Heart right ventricle (tissue), 16 donors: ENCODE measurements at places on chromosomes 16 and 17.

- peak; percentile 62 for DNase-seq
These were observed 32.9 kb downstream of the KSR1 start for GRCh38 chr17:27489045-27489715.

GRCh38 chr17:67435122-67435521 is 58.0 kb downstream of the PITPNC1 start:
- no peak for DNase-seq

DNA sequence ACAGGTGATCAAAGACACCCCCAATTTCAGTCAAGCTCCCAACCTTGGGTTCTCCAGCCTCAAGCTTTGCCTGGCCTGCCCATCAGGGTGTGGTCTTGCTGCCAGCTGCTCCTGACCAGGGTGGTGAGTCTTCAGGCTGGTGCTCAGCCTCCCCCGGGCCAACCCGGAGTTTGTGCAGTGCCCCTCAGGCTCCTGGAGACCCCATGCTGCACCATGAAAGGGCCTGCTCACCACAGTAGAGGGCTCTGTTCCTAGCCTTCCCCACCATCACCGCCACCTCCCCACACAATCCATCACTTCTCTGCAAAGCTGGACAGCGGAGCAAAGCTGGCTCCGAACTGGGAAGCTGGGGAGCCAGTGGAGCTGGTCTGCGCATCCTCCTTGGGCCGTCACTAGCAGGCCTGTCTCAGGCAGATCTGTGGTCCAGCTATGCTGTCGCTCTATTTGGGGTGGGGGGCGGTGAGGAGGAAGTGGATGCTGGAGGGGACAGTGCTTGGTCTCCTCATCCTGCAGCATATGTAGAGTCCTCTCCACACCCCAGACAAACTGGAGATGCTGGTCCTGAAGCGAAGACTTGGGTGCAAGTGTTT is 88.5 kb upstream of the RPL38 start:
- no peak for DNase-seq

DNA sequence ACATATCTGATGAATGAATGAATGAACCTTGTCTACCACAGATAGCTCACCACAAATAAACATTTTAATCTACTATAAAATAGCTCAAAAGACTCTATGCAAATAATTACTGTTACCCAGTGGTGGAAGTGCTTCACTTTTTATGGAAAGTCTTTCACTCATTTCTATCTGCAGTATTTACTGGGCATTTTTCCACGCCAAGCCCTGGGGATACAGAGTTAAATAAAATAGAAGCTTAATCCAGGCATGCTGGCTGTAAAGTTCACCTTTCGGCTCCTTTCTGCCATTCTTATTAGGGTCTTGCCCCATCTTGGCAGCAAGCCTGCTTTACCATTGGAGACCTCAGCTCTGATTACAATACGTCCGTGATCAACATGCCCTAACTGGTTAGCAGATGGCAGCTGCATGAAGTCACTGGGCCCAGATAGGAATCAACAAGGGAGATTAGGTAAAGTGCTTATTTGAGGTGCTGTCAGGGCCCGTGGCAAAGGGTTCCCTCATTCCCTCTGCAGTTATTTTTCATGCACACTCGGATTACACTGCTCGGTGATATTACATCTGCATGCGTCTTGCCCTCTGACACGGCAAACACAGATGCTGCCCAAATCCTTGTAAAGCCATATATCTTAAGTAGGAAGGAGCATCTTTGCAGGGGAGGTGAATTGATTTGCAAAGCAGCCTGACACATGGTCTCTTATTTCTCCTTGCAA is 648.9 kb downstream of the WWOX start:
- no peak for DNase-seq

DNA sequence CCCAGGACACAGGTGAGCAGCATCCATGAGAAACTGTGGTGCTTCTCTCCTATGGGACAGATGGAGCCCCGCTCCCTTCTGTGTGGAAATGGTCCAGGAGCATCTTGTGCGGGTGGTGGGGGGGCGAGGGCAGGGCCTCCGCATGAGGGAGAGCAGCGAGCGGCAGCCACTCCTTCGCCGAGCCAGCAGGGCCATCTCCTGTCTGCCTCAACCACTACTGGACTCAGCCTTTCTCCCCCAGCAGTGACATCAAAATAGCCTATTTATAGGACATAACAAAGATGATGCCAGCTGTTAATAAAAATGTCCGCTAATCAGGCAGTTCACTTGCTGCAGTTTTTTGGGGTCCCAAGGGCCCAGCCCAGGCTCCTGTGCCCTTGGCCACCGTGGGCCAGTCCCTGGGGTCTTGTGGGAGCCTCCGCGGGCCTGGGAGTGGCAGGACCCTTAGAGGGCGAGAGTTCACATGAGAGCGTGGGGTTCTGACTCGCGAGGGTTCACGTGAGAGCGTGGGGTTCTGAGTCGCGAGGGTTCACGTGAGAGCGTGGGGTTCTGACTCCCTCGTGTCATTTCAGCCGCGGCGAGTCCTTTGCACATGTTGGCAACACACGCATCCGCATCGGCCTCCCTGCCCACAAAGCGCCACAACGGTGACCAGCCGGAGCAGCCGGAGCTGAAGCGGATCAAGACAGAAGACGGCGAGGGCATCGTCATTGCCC is 47.4 kb downstream of the WDR45B start:
- no peak for DNase-seq

- DNase-seq = no peak
These were observed 63.4 kb downstream of the CLEC16A start for GRCh38 chr16:11007714-11008280.

DNA sequence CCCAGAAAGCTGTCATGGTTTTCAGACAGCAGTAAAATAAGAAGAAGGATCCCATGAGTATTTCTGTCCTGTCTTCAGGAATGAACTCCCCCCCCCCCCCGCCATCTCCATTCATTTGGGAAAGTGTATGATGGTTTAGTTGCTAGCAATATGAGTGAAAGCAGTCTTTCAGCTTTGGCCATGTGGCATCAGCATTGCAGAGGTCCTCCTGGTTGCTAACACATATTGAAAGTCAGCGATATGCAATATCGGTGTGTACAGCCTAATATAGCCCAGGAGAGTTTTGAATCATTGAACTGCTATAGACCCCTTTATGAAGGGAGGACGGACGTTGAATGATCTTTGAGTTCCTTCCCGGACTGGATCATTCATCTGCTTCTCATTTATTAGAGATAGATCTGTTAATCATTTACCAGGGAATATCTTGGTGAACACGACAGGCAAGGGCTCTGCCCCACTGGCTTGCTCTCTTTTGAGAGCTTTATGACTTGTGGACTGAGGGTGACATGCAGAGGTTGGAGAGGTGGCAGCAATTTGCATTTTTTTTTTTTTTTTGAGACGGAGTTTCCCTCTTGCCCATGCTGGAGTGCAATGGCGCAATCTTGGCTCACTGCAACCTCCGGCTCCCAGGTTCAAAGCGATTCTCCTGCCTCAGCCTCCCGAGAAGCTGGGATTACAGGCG is 25.2 kb downstream of the DEF8 start:
- no peak for DNase-seq

GRCh38 chr17:61000911-61001310 is 323.3 kb downstream of the BCAS3 start:
- DNase-seq = no peak

- no peak for DNase-seq
These were observed 156.4 kb downstream of the ZNF18 start for GRCh38 chr17:11840831-11841230.

GRCh38 chr16:81558444-81559175 is 114.0 kb downstream of the CMIP start:
- DNase-seq = no peak

- DNase-seq = no peak
These were observed at the start of gene IL17C for GRCh38 chr16:88638323-88639230. IL17C (plus strand) TSS chr16:88638572; CDS start chr16:88638642, 70 bp downstream.

GRCh38 chr16:1089439-1089821 is 6.6 kb downstream of the C1QTNF8 start:
- DNase-seq = no peak

DNA sequence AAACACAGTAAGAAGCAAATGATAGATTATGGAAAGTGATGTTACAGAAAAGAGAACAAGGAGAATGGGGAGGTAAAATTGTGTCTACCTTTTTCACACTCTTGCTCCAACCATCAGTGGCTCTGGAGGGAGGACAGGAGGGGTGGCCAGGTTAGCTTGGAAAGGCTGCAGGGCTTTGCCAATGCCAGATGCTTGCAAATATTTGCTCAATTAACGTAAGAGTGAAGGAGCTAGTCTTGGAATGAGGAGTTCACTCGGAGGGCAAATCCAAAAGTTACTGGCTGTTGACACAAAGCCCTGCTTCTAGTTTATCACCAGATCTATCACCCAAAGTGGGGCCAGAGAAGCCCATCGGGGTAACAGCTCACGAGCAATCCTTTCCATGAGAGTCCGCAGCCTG is 7.4 kb upstream of the TNRC6C start:
- no peak for DNase-seq

DNA sequence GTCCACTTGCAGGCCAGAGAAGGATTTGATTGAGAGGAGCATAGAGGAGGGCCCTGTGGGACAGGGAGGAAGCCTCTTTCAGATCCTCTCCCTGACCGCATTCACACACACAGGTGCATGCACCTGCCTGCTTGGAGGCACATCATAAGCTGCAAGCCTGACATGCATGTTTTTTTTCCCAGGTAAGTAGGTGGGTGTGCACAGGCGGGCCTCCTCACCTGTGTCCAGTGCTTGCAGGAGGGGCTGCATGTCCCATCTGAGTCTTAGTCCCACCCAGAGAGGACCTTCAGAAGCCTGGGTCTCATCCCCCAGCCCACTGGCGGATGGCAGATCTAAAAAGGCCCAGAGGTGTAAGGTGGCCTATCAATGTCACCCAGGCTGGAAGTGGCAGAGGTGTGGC is 130.8 kb downstream of the TMEM132E start:
- no peak for DNase-seq

- DNase-seq = no peak
These were observed 45.8 kb downstream of the RPA1 start for GRCh38 chr17:1875597-1875996.

GRCh38 chr16:55539049-55539448 is 27.4 kb upstream of the CAPNS2 start:
- DNase-seq = no peak

DNA sequence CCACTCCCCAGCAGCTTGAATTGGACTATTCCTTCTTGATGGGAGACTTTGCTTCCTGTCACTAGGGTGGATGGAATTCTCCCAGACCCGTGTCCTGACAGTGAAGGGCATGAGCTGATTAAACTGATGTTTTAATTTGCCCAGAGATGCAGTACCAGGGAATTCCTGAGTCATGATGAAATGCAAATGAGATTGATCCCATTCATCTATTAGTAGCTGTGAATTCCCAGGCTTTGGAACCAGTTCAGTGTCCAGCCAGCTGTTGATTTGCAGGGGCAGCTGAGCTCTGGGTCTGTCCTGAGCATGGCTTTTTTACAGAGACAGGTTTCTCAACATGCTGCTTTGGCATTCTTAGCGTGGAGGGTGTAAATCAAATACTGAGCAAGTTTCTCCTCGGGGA is 157.9 kb downstream of the PITPNC1 start:
- no peak for DNase-seq

- DNase-seq = no peak
These were observed 10.5 kb upstream of the TEKT3 start for GRCh38 chr17:15351925-15352324.

GRCh38 chr17:18167421-18167820 is 16.2 kb upstream of the ALKBH5 start:
- DNase-seq = no peak

DNA sequence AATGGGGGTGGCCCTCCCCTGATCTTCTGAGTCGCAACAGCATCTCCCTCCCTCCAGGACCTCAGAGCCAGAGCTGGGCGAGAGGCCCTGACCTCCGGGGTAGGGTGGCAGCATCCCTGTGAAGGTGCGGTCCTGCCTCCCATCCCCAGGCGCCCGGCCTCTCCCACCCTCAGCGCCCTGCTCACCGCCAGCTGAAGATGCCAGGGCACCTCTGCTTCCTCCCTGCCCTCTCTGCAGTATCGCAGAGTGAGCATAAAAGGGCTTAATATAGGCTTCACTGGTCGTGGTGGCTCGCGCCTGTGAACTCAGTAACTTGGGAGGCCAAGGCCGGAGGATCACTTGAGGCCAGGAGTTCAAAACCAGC is 10.7 kb upstream of the MPP2 start:
- no peak for DNase-seq

DNA sequence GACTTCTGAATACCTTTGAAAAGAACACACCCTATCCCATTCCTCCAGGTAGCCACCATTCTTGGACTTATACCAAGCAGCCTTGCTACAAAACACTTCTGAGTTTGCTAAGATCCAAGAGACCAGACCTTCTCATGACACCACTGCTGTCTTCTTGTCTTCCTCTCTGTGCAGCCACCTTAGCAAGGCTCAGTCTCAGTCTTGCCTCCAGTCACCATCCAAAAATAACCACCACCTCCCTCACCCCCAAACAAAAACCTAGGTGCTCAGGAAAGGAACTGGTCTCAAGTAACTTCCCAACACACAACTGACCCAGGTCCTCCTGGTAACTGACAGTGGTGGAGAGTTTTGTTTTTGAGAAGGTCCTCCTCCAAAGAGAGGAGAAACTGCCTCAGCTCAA is 90.9 kb upstream of the CORO6 start:
- DNase-seq = no peak

- DNase-seq = no peak
These were observed 31.7 kb upstream of the TAOK1 start for GRCh38 chr17:29358416-29358815.

DNA sequence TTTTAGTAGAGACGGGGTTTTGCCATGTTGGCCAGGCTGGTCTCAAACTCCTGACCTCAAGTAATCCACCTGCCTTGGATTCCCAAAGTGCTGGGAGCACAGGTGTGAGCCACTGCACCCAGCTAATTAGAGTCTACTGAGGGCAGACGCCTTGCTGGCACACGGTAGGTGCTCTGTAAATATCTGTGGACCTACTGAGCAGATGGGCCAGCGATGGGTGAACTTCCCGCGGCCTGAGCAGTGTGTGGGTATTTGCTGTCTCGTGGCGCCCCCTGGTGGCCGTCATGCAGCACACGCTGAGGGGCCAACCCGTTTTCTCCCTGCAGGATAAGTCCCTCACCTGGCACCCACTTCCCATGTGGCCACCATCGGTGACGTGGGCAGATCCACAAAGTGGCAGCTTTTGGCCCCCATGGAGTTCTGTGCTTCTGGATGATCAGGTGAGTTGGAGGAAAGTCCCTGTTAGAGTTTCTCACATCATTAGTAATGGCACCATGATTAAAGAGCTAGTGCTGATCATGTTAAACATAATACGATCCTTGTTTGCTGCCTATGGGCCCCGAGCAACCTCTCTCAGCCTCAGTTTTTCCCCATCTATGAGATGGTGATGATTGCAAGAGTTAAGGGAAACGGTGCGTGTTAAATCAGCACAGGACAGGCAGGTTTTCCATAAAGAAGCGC is 40.7 kb downstream of the ZDHHC7 start:
- DNase-seq = peak; percentile 75
